ENCODE measurements at places on chromosomes 6 and 20. TPM values are rescaled to one million over a fixed set of nuclear protein-coding genes. Genes with fewer than 3 reads are reported as not detected.
A peak's percentile ranks its signal among the peaks of the same experiment; 100 is the strongest.

Gene CRISP3
- not detected for total RNA-seq

GRCh38 chr6:156113631-156114030 is 658.0 kb upstream of the NOX3 start:
- DNase-seq: no peak

DNA sequence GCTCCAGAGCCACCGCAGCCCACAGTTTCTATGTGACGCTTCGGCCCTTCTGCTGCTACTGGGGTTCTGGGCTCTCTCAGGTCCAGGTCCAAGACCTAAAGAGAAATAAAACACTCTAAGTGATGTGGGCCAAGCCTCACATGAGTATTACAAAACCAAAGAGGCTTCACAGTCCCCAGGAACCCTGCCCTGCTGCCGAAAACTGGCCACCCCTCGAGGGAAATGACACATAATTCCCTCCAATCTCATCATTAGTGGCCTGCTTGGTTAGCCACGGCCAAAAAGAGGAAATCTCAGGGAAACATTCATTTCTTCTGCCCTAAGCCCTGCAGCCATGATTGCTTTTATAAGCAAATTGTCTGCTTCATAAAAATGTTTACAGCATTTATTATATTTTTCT is 32.5 kb downstream of the DLL1 start:
- DNase-seq: no peak

Gene STMND1
- not detected for total RNA-seq

DNA sequence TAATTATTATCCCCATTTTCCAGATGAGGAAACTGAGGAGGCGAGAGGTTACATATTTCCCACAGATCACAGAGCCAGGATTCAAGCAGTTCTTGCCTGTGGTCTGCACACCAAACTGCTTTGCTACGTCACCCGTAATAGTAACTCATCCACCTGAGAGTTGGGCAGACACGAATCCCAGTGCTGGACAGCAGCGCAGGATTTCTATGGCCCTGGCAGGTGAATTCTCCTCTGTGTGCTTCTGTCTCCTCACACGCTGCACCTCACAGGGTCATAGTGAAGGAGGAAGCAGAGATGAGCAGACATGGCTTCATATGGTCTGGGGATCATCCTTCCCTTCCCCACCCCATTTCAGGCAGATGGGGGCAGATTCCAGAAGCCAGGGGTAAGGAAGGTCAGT is 127.0 kb upstream of the LRFN2 start:
- DNase-seq: no peak

Gene ERMARD
- 27.4 TPM for total RNA-seq

- no peak for DNase-seq
These were observed 502.2 kb upstream of the JARID2 start for GRCh38 chr6:14743474-14744211.

GRCh38 chr6:21594416-21595281 is 1.1 kb downstream of the SOX4 start:
- no peak for DNase-seq

DNA sequence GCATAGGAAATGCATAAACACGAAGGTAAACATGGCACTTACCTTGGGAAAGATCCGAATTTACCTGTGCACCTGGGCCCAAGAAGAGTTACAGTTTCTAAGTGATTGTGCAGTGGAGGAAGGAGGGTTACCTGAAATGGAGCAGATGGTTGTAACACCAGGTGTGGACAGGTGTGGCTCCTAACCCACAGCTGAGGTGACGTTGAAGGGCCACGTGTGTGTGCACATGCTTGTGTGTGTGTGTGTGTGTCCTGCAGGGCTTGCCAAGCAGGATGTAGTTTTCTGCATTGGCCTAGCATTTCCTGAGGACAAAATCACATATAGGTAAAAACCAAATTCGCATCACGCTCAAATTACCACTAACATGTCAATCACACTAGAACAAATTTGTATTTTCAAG is 240.8 kb downstream of the ANKRD60 start:
- DNase-seq: no peak

- DNase-seq: no peak
These were observed 8.2 kb downstream of the ASXL1 start for GRCh38 chr20:32366380-32366779.

DNA sequence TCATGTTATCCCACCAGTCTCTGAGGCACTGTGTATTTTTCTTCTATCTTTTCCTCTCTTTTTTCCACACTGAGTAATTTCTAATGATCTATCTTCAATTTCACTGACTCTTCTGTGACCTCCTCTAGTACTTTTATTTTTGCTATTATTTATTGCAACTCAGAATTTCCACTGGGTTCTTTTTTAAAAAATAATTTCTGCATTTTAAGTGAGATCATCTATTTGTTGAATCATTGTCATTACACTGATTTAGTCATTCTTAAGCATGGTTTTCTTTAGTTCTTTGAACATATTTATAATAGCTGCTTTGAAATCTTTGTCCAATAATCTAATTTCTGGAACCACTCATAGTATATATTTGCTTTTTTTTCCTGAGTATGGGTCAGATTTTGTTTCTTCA is 96.7 kb upstream of the SLC22A16 start:
- DNase-seq: no peak

Gene KIAA1755
- total RNA-seq: 17.6 TPM

GRCh38 chr20:57130160-57130772 is 136.2 kb downstream of the BMP7 start:
- DNase-seq: no peak

Gene EBF4
- 15.2 TPM for total RNA-seq

DNA sequence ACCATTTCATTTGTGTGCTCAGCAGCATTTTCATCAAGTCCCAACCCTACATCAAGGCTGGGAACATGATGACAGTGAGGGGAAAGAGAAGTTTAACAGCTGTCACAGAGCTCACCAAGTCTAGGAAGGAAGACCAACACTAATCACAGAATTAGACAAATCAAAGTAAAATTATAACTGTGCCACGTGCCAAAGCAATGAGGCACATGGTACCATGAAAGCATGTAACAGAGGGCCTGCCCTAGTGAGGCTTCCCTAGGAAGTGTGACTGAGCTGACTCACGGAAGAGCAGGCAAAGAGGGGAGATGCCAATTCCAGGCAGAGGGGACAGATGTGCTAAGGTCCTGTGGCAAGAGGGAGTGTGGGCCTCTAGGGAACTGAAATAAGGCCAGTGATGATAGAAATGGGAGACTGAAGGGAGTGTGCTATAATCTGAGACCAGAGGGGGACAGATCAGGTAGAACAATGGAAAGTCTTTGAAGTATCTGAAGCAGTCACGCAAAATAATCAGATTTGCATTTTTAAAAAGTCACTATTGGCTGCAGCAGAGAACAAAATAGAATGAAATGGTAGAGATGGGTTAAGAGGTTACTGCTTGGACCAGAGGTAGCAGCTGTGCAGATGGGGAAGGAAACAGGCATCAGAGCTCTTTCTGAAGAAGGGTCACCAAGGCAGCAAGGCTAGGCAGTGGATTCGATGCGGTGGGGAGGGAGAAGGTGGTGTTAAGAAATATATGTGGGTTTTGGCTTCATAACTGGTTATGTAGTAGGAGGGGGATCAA is 86.8 kb downstream of the GPR6 start:
- no peak for DNase-seq

- DNase-seq: no peak
These were observed 30.4 kb upstream of the MRAP2 start for GRCh38 chr6:84003131-84003530.

DNA sequence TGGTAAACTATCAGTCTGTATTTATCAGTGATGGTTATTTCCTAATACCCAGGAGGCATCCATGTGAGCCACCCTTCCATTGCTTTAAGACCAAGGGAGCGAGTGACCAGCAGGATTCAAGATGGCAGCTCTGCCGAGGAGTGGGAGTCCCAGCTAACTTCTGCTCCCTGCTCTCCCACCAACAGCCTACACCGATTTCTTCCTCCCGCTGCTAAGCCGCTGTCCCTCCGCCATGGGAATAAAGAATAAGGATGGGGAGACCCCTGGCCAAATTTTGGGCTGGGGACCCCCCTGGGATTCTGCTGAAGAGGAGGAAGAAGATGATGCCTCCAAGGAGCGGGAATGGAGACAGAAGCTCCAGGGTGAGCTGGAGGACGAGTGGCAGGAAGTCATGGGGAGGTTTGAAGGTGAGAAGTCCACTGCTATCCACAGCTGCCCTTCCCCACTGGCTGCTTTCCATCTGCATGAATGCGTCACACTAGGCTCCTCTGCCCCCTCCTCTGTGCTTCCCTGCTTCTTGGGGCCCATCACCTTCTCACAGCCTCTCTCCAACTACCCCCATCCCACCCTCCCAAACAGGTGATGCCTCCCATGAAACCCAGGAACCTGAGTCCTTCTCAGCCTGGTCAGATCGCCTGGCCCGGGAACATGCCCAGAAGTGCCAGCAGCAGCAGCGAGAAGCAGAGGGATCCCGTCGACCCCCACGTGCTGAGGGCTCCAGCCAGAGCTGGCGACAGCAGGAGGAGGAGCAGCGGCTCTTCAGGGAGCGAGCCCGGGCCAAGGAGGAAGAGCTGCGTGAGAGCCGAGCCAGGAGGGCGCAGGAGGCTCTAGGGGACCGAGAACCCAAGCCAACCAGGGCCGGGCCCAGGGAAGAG is 10.3 kb downstream of the NFKBIL1 start:
- DNase-seq: peak; percentile 86

DNA sequence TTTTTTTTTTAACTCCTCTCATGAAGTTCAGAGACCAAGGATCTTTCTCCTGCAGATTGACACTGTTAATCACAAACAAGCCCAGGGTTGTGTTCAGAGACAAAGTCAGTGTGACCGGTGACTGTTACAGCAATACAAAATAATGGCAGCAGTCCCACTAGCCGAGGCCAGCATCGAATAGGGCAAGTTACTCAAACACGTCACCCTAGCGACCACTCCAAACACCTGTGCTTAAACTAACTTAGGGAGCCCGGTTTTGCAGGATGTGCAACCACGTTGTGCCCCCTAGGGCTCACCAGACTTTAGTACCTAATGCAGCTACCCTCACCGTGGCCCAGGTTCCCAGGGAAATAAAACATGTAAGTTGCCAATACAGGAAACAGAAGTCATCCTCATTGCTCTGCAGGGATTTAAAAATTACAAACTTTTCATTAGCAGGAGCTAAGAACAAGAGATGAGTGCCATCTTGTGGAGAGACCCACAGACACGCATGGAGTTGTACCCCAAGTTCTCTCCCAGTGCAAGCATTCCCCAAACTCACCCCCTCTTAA is 38.1 kb downstream of the FAM50B start:
- no peak for DNase-seq

DNA sequence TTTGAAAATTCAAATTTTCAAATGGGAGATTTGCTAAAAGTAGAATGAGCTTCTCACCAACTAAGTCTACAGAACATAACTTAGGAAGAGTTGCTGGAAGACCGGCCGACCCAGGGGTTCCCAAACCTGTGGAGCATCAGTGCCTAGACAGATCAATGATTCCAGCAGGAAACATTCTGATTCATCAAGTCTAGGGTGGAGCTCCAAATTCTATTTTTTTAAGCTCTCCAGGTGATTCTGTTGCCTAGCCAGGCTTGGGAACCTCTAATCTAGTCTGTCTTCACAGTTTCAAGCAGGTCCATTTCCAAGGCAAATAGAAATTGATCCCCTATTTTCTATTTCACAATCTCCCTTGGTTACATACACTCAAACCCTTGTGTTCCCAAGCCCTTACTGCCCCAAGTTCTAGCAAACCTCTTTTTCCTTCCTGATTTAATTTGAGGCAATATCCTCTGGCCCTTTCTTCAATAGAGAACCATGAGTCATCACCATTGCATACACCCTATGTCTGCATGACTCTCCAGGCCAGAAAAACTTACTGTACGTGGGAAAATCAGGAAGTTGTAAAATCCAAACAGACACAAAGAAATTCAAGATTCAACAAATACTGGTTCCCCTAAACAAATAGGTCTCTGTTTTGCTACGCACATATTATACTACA is 8.9 kb downstream of the ATXN1 start:
- no peak for DNase-seq

Gene SOD2
- total RNA-seq: 87.3 TPM

Gene LZTS3
- 6.4 TPM for total RNA-seq

GRCh38 chr20:6940048-6940447 is 172.6 kb downstream of the BMP2 start:
- no peak for DNase-seq

Gene SMPDL3A
- total RNA-seq: 8.2 TPM

Measured in chondrocyte (in vitro differentiated cells).